B cell (primary cell): ENCODE measurements at places on chromosomes 11 and 22.
A peak's percentile ranks its signal among the peaks of the same experiment; 100 is the strongest.

- peak; percentile 93 for DNase-seq
Measured at GRCh38 chr11:67505605-67506396, 638 bp upstream of the PITPNM1 start.

- DNase-seq, result no peak
Measured at GRCh38 chr11:13338019-13338426, 60.4 kb downstream of the BMAL1 start.

DNA sequence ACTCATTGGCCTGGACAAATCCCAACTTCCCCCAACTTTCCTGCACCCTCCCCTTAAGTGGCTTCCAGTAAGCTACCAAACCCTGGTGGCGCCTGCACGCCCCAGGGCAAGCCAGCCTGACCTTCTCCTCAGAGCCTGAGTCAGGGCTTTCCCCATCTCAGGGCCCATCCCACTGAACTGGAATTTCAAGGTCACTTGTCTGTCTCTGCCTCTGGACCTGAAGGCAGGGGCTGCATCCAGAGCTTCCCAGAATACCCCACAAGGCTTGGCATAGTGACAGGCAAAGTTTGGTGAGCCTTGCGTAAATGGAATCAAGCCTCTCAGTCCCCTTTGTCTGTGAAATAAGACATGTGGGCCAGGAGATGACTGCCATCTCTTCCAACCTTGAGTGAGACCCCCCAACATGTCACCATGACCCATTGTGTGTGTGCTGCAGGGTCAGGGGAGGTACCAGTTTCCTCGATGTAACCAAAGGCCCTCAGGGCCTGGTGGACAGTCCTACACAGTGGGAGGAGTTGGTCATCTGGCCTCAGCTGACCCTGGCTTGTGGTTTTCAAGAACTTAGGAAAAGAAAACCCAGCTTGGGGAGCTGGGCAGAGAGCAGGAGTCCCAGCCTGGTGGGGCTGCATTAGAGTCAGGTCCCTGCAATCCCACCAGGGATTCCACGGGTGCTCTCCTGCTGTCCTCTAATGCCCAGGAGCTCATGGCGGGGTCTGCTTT is 8.9 kb downstream of the ALX4 start:
- no peak for DNase-seq

DNA sequence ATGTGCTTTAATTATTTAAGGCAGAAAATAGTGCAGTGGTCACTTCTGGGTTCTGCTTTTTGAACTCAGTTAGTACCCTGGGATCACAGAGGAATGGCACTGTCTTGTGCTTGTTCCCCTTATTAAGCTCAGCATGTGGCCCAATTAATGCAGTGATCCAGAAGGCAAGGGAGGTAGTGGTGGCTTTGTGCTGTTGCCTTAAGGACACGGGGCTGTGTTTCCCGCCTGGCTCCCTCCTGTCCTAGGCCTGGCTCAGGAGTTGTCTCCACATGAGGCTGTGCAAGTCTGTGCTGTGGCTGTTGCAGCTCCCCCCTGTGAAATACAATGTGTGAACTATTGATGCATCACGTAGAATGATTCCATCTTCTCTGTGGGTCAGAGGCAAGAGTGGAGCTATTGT is 49.2 kb upstream of the CABP7 start:
- DNase-seq, result no peak

DNA sequence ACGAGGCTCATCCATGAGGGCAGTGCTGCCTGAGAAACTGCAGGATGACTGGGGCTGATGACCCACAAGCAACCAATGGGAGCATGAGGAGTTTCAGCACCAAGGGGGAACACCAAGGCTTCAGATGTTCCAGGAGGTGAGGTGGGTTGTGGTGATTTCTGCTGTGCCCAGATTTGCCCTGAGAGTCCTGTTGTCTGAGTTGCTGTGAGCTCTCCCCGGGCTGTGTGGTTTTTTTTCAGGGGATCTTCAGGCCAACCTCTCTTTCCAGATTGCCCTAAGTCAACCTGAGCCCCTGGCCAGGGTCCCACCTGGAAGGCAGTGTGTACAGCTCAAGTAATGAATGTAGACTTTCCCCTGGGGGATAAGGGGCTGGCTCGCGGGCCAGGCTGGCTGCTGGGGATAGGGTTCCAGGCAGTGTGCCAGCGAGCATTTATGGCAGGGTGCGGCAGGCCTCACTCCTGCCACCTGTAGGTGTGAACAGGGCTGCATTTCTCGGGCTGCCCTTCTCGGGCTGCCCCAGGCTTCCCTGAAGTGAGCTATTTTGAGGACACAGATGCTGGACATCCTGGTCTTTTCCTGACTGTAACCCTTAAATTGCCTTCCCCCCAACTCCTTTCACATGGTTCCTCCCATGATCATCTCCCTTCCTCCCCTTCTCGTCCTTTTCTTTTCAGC is 9.8 kb downstream of the SLC22A6 start:
- DNase-seq, result no peak

DNA sequence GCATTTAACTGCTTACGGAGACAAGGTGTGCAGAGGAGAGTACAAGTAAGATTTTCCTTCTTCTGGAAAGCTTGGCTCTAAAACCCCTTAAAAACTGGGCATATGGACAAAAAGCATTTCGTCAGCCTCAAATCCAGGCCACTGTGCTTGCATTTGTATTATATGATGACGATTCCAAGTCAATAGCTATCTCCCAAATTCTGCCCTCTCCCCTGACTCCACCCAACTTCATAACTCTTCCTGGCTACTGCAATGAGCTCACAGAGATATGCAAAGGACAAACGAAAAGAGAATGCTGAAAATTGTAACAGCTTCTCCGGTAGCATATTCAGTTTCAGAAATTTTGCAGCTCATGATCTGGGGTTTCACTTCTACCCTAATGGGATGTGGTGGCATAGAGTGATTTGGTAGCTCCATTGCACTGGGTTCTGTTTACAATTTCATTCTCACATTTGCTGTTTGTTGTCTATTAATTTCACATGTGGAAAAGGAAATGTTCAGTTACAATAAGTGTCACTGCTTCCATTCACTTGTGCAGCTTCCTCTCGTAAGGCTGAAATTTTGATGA is 45.6 kb upstream of the CHRM4 start:
- no peak for DNase-seq

- peak; percentile 96 for DNase-seq
Measured at GRCh38 chr22:50469377-50470305, 5.2 kb downstream of the SBF1 start.

DNA sequence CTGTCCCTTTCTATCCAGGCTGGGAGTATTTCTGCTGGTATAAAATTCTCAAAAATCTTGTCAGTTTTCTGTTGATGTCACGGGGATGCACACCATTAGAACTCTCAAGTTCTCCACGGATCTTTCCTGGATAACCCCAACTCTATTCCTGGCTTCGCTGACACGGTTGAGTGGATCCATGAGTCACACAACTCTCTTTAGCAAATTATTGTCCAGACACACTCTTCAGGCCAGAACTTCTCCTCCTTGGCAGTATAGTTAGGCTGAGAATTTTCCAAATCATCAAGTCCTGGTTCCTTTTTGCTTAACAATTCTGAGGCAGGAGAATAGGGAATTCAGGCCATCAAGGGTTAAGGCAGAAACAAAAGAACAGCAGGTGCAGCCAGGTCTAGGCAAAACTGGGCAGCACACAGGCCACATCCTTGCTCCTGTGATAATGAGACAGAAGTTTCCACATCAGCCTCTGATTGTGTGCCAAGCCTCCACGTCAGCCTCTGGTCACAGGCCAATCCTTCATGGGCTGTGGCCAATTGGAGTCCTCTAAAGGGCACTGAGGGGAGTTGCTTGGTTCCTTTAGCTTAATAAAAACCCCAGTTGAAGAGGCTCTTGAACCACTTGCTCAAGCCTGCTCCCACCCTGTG is 5.7 kb upstream of the ACAT1 start:
- no peak for DNase-seq

DNA sequence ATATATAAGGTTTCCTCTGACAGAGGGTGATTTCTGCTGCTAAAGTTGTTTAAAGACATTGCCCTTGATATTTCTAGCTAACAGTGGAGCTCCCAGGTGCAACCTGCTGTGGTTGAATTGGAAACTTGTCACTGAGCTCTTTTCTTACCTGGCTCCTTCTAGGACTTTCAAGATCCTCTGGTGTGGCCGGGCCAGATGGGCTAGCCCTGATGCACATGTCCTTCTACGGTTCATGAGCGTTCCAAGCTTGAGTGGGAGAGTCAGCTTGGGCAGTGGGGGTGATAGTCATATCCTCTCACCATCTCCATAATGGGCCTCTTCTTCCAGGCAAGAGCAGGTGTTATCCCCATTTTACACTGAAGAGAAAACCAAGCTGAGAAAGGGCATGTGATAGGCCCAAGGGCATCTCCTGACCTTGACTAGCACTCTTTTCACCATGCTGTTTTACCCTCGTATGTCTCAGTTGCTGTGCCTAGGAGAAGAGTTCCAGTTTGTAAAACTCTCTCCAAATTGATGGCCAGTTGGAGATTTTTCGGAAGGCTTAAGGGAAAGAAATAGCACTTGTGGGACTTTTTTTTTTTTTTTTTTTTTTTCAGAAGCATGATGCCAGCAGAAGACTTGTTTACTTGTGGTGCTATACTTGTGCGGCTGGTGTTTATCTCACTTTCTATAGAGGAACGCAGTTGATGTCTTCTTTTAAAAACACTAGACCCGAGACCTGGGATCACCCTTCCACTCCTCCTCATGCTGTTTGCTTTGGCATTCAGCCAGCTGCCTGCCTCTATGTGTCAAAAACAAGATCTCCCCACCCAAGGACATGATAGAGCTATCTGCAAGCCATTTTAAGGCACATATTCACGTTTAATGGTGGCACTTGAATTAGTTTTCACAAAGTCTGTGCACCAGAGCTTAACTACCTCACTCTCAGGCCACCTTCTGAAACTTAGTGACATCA is 32.6 kb downstream of the TEAD1 start:
- DNase-seq, result no peak

DNA sequence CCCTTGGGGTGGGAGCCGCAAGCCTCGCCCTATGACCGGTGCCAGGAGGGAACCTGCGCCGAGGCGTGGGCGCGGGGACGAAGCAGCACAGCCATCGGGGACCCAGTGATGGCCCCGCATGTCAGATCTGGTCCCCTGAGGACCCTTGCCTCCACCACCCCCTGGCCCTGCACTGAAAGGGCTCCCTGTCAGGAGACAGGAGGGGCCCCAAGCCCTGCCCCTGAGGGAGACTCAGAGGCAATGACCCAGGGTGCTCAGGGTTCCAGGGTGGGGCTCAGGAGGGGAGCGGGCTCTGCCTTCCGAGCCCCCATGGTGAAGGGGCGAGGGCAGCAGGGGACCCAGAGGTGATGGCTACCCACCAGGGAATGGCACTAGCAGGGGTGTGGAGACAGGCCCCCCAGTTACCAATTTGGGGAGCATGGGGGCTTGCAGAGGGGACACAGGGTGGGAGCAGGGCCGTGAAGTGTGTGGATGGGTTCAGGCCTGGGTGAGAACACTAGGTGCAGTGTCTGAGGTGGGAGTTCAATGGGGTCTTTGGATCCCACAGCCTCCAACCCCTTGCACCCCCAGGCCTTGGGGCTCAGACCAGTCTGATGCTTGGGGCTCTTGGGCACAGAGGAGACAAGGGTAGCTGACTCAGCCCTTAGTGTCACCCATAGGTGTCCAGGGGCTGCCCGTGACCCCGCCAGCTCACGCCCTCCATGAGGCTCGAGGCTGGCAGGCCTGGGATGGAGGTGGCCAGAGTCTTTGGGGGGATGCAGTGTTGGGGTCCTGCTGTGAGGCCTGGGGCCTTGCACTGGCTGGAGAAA is 499 bp downstream of the LRRC56 start:
- DNase-seq, result no peak

DNA sequence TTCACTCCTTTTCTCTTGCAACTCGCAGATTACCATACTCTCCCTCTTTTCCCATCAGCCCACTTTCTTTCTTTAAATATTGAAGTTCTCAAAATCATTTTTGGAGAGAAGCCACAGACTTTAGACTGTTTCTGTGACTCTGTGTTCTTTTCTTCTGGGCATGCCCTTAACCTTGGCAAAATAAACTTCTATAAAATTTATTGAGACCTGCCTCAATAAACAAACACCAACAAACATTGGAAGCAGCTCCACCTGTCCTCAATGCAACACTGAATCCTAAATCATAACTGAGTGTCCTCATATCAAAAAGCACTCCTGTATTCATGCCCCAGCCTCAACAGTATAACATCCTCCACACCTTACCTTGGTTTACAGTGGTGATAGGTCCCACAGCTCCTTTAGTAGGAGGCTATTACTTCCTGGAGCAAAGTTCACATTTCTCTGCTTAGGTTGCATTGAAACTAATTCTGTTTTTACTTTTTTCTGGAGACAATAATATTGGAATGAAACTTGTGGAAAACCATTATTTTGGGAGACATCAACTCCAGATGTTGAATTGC is 320.0 kb upstream of the LRRC4C start:
- DNase-seq, result no peak

DNA sequence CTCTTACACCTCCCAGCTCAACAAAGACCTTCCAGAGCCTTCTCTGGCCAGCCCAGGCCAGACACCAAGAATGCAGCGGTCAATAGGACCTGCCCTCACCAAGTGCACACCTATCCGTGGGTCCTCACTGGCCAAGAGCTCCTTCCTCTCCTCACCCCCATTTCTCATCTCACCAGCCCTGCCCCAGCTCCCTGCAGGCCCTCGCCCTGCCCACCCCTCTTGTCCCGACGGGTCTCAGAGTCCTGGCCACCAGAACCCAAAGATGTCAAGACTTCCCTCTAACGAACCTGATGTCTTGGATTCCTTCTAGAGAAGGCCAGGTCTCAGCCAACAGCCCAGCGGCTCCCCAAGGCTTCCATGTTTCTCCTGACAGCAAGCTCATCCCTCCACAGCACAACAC is 43.6 kb downstream of the IGF2 start:
- no peak for DNase-seq

DNA sequence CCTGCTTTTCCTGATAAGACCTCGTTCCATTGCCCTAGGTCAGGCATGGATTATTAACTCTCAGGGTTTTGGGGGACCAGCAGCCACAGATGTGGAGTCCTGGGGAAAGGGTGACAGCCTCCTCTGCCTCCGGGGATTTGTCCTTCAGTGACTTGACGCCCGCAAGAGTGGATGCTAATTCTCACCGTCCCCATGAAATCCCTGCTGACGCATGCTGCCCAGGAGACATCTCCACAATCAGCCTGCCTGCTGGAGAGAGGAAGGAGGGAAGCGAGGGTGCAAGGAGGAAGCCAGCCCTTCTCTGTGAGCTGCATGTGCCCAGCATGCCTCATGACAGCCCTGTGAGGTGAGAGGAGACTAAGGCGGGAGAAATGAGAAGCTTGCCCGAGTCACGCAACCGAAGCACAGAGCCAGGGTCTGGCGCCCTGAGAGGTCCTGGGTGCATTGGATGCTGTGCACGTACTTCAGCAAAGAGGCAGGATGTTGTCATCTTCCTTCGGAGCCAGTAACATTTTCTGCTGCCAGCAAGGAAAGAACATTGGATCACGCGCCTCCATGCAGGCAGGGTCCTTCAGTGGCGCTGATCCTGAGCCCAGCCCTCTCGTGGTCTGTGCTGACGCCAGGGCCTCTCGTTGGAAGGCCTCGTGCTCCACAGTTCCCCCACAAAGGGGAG is 27.3 kb upstream of the KRTAP5-6 start:
- DNase-seq, result no peak

- no peak for DNase-seq
Measured at GRCh38 chr22:23415490-23415851, 164.6 kb downstream of the IGLL1 start.

GRCh38 chr11:121671283-121672168 is 218.8 kb upstream of the SORL1-AS1 start:
- no peak for DNase-seq

GRCh38 chr11:3989276-3989920 is 105.2 kb upstream of the RRM1 start:
- DNase-seq, result no peak
